ENCODE measurements at places on chromosomes 2 and 18.
A peak's percentile ranks its signal among the peaks of the same experiment; 100 is the strongest.

DNA sequence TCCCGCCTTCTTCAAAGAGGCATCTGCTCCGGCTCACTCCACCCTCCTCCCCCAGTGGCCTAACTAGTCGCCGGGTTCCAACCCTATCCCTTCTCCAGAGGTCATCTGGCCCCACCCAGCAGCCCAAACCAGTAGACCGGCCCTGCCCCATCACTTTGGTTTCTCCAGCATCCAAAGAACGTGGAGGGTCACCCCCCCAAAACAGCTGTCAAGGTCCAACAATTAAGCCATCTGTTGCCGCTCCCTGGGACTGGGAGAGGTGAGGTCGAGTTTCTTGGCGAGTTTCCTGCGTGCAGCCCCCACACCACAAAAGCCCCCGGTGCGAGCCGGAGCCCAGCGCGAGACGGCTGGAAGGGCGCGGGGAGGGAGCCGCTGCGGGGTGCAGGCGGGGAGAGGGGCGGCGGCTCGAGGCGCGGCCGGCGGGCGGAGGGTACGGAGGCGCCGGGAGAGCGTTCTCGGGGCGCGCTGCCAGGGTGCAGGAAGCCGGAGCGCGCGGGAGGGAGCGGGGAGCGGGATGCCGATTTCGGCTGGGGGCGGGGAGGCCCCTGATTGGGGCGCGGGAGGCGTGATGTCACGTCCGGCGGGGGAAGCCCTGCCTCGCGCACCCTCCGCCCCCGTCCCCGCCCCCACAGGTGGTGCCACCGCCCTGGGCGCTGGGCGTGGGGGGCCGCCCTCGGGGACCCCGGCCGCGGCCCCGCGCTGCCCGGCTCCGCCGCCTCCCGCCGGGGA, 571 bp upstream of the GPC1 start:
- peak; percentile 82 for DNase-seq

GRCh38 chr2:105882341-105882740, 137.6 kb downstream of the NCK2 start:
- no peak for DNase-seq

- no peak for DNase-seq
Measured at GRCh38 chr2:73920577-73921545, 5.8 kb upstream of the DGUOK start.

DNA sequence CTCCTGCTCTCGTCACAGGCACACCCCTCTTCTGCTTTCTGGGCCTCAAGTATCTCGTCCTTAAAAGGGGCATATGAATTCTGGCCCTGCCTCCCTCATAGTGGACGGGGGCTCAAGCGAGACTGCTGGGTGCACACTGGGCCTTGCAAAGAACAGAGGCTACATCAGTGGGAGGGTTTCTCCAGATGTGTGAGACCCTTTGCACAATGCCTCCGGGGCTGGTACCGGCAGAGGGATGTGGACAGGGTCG, 25.0 kb downstream of the CRACDL start:
- no peak for DNase-seq

DNA sequence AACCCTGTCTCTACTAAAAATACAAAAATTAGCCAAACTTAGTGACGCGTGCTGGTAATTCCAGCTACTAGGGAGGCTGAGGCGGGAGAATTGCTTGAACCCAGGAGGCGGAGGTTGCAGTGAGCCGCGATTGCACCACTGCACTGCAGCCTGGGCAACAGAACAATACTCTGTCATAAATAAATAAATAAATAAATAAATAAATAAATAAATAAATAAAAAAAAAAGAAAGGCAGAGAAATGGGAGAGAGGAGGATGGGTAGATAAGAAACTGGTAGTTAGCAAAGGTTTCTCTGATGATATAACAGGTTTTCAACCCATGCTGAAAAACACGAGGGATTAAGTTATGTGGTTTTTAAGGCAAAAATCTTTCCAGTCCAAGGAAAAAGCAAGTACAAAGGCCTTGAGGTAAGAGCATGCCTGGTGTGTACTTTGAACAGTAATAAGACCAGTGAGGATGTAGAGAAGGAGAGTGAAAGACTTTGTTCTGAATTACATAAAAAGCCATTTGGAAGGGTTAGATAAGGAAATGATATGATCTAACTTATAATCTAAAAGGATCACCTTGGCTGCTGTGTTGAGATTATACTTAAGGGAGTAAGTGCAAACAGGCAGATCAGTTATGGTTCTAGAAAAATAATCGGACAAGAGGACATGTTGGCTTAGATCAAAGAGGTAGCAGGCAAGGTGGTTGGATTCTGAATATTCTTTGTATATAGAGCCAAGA, 159.3 kb downstream of the PTH2R start:
- DNase-seq = no peak

- DNase-seq = no peak
Measured at GRCh38 chr2:189440644-189440946, 679 bp upstream of the WDR75 start.

GRCh38 chr2:234405462-234405861, 91.4 kb downstream of the ARL4C start:
- DNase-seq = no peak

DNA sequence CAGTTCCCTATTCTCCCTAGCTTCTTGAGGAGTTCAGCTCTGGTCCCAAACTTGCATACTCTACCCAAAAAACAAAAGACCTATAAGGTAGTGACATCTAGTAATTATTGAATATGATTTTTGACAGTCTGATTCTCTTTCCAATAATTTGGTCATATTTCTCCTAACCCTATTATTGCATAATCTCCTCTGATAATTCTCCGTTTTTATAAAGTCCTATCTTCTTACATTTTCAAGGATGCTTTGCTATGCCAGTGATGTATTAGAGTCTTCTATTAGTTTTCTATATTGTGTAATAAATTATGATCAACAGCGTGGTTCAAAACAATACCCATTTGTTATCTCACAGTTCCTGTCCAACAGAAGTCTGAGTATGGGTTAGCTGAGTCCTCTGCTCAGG, 426.3 kb downstream of the BCL11A start:
- DNase-seq = no peak

GRCh38 chr2:224777559-224777930, 61.4 kb upstream of the CCDC195 start:
- no peak for DNase-seq

- no peak for DNase-seq
Measured at GRCh38 chr2:43020990-43021669, 205.3 kb downstream of the ZFP36L2 start.

GRCh38 chr2:32572737-32573136, 55.1 kb upstream of the TTC27 start:
- DNase-seq = no peak

GRCh38 chr2:177175917-177176668, 36.5 kb upstream of the HNRNPA3 start:
- no peak for DNase-seq

DNA sequence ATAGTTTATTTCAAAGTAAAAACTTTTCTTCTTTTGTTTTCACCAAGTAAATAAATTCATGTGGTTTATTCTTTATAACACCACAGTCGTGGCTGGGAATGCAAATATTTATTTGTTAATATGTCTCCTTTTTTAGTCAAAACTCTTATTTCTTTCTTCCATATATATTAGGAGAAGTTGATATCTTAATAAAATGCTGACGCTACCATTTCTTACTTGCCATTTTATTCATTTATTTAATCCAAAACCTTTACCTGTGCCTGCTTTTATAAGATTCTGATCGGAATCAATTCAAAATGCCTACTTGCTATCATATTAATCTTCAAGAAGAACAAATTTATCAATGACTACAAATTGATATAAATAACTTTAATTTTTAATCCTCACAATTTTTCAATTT, 362.9 kb upstream of the FSIP2 start:
- DNase-seq = no peak

DNA sequence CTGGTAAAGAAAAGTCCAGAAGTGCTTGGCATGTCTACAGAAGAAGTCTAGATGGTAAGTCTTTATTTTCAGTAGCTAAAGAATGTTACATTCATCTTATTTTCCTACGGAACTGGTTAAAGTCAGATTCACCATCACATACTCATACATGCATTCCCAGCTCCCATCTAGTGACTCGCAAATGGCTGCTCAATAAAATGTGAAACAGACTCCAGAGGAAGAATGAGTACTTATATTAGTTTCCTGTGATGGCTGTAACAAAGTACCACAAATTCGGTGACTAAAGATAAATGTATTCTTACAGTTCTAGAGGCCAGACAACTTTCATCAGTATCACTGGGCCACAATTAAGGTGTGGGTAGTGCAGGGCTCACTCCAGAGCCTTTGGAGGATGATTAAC, 797.2 kb downstream of the SATB2 start:
- no peak for DNase-seq

DNA sequence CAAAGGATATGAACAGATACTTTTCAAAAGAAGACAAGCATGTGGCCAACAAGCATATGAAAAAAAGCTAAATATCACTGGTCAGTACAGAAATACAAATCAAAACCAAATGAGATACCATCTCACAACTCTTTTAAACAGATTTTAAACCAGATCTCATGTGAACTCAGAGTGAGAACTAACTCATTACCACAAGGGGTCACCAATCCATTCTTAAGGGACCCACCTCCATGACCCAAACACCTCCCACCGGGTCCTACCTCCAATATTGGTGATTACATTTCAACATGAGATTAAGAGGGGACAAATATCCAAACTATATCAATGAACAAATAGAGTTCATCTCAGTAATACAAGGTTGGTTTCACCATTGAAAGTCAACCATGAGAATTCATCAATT, 319.8 kb upstream of the GULP1 start:
- DNase-seq = no peak

DNA sequence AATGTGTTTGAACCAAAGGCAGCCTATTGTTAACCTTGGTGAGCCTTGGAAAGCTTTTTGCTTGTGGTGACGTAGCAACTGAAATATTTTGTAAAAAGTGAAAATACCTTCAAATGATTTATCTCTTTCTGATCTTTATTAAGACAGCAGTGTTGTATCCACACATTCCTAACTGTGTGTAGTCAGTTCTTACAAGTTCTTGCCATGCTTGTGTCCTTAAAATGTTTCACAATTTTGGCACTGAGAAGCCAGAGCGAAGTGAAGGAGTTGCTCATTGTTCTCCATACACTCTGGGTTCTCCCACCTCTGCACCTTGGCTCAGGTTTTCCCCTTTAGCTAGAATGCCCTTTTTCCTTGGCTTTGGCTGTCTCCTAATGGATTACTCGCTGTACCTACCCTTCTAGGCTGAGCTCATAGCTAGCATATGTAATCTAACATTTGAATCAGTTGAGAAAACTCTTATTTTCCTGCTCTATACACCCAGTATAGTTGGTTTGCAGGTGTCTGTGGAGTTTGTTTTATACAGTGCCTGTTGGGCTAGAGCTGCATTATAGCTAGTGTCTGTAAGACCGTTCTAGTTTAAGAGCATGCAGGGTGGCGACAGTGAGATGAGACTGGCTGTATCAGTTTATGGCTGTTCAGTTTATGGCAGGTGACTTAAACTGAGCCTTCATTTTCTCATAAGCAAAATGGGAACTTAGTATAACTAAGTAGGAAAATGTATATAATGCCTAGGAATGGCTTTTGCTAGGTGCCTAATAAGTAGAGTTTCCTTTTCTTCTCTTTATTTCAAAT, 45.5 kb downstream of the FMNL2 start:
- no peak for DNase-seq

DNA sequence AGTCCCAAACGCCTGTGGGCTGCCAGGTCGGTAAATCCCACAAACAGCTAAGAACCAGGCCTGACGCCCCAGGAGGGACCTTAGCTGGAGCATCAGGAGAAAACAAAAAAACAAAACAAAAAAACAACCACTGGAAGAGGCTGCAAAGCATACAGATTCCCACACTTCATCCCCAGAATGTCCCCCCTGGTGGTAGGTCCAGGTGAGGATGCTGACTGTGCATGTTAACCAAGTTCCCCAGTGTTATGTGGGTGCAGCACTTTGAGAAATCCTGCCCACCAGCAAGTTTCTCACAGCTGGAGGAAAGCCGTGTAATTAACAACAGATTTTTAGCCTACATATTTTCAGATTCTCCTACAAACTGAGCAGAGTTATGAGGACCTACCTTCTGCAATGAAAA, 15.1 kb downstream of the ST3GAL5 start:
- no peak for DNase-seq

- DNase-seq = no peak
Measured at GRCh38 chr2:67500541-67500940, 103.4 kb downstream of the ETAA1 start.

GRCh38 chr2:215410932-215411285, 25.0 kb downstream of the FN1 start:
- DNase-seq = no peak

DNA sequence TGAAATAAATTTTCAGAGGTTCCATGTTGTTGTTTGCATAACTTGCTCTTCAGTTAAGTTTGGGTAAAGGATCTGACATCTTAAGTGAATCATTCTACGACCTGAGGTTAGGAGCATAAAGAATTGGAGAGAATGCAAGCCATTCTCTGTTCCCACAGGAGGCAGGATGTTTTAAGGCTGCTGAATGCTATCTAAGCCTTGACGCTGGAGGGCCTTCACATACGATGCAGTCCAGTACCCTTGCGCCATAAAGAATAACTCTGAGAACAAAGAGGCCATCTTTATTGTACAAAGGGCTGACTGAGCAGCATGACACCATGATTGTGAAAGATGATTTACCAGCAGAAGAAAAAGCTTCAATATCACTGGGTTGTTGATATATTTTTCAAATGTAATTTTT, 198.4 kb downstream of the NYAP2 start:
- no peak for DNase-seq

- no peak for DNase-seq
Measured at GRCh38 chr2:210606001-210606400, 49.6 kb downstream of the CPS1 start.

GRCh38 chr2:139142252-139142880, 362.2 kb upstream of the NXPH2 start:
- no peak for DNase-seq

DNA sequence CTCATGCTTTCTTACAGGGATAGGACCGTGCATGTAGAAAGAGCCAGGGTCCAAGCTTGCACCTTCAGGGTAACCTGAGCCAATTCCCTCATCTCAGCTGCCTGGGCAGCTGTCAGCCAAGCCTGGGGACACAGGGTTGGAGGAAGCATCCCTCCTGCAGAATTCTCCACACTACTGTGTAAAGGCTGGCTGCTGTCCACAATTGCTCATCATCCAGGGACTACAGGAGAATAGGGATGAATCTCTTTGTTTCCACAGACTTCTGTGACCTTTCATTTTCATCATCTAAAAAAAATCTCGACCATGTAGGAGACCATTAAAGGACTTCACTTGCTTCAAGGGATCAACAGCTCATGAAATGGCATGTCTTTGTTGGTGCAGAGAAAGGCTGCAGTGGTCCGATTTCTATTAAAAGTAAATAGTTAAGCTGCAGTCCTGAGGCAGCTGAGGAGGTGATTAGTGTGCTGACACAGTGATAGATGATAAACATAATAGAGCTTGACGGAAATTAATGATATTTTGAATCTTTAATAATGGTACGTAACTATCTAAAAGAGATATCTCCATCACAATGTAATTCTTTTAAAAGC, 74.4 kb upstream of the COPS8 start:
- DNase-seq = no peak

GRCh38 chr18:59233017-59233410, 13.1 kb downstream of the GRP start:
- DNase-seq = no peak

GRCh38 chr2:223537651-223538601, 64.2 kb downstream of the SCG2 start:
- DNase-seq = no peak

Data from NCI-H1048 (cell line).